ENCODE measurements at places on chromosomes 12 and 14.

DNA sequence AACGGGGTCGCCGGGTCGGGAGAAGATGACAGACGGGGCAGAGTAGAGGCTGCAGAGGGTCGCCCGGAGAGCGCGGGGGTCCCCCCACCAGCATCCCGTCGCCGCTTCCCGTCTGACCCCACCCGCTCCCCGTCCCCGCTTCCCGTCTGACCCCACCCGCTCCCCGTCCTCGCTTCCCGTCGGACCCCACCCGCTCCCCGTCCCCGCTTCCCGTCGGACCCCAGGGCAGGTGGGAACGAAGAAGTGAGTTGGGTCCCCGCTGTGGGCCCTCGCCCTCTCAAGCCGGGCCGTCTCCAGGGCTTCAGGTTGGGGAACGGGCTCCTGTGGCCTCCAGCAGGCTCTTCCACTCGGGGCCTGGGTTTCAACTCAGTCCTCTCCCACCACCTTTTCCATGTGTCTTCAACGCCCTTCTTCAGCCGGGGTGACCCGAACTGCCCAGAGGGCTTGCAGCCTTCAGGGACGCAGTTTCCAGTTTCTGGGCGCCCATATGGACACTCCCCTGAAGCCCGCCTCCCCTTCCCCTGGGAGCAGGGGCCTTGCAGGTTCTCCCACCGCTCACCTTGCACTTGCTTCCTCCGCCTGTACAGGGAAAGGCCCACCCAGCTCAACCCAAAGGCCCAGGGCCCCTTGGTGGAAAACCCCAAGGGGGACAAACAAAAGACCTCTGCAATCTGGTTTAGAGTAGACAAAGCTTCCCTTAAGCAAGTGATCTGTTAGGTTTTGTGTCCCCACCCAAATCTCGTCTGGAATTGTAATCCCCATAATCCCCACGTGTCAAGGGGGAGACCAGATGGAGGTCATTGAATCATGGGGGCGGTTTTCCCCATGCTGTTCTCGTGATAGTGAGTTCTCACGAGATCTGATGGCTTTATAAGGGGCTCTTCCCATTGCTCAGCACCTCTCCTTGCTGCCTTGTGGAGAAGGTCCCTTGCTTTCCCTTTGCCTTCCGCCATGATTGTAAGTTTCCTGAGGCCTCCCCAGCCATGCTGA, 66.5 kb downstream of the TNFAIP2 start:
- no peak for DNase-seq

DNA sequence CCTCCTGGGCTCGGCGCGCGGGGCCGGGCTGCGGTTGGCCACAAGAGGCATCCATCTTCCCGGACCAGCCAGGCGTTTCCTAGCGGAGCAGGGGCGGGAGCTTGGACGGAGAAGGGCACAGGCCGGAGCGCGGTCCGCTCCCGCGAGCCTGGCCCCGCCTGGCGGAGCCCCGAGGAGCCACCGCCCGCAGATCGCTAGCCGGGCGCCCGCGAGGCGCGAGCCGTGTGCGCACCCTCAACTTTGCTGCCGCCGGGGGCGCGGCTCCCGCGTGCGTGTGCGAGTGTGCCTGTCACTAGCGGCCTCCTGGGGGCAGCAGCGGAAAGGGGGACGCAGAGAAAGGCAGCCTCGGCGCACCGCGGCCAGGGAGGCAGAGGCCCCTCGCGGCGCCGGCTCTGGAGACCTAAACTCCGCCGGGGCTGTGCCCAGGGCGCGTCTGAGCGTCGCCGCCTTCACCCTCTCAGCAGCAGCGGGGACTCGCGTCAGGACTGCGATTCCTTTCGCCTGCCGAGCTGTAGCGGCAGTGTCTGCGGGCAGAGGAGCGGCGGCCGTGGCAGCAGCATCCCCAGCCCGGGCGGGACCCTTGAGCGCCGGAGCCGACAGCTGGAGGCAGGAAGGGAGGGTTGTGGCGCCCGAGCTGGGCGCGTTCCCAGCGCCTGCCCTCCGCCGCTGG, 644 bp upstream of the SRGAP1 start:
- peak; percentile 83 for DNase-seq

DNA sequence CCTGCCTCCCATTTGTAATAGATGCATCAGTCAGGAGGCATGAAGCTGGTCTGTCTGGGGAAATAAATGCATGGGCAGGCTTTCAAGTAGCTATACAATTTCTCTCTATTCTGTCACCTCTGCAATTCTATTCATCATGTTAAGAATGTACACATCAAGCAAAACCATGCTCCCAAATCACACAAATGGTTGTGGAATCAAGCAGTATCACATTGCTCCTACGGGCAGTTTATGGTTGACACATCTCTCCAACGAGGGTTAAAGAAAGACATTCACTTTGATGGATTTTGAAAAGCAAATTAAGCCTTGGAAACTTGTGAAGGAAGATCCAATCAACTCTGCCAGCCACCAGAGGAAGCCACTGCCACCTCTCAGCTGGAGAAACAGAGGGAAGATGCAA, 1277.4 kb upstream of the TMEM132C start:
- no peak for DNase-seq

DNA sequence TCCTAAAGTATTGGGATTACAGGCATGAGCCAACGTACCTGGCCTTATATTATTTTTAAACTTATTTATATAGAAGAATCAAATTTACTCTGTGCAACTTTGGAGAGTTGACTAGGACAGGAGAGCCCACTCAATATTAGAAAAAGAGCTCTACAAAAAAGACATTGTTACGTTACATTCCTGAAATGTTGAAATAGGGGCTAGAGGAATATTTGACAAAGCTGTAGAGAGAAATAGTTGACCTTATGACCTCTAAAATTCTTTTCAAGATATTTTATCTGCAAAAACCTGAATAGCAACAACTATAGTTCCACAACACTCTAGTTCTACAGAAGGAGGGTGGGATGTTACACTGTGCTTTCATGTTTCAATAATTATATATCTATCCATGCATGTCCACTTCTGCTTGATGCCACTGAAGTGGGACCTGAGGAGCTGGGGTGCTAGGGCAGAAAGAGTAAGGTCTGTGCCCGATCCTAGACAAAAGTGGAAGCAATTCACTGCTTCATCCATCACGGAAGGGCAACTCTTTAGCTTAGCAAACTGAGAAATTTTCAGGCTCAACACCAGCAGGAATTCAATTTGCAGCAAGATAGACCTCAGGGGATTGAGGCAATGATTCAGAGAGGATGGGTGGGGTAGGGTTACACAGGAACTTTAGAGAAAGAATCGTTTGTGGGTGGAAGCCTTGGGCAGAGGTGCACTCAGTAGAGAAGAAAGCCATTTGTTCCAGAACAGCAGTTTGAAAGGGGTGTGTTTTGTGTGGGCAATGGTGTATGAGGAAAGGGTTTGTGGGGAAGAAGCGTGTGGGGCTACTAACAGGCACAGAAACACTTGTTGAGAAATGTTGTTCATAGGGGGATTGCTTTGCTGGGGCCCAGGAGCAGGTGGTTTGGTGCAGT, 16.0 kb upstream of the RNASE10 start:
- no peak for DNase-seq

- no peak for DNase-seq
Observed at GRCh38 chr12:15862840-15863239, 19.3 kb upstream of the STRAP start.

DNA sequence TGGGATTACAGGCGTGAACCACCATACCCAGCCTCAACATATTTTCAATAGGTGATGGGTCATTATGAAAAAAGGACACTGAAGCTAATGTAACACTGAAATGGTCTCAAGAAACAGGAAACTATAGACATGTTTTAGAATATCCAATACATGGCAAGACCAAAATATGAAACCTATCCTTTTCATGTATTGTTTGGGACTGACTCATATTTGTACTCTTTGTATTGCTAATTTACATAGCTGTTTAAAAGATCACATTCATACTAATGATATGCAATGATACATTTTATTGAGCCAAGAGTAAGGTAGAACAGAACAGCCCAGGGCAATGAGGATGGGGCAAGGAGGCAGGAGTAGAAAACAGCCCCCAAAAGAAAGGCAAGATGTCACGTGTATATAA, 32.6 kb downstream of the RESF1 start:
- no peak for DNase-seq

- no peak for DNase-seq
Observed at GRCh38 chr12:53699678-53700025, 23.8 kb upstream of the ATP5MC2 start.

- no peak for DNase-seq
Observed at GRCh38 chr12:25583545-25583944, 30.5 kb upstream of the LMNTD1 start.

- no peak for DNase-seq
Observed at GRCh38 chr14:84959851-84960520, 570.0 kb upstream of the FLRT2 start.

- no peak for DNase-seq
Observed at GRCh38 chr14:68320495-68320894, 472.4 kb downstream of the ZFP36L1 start.

DNA sequence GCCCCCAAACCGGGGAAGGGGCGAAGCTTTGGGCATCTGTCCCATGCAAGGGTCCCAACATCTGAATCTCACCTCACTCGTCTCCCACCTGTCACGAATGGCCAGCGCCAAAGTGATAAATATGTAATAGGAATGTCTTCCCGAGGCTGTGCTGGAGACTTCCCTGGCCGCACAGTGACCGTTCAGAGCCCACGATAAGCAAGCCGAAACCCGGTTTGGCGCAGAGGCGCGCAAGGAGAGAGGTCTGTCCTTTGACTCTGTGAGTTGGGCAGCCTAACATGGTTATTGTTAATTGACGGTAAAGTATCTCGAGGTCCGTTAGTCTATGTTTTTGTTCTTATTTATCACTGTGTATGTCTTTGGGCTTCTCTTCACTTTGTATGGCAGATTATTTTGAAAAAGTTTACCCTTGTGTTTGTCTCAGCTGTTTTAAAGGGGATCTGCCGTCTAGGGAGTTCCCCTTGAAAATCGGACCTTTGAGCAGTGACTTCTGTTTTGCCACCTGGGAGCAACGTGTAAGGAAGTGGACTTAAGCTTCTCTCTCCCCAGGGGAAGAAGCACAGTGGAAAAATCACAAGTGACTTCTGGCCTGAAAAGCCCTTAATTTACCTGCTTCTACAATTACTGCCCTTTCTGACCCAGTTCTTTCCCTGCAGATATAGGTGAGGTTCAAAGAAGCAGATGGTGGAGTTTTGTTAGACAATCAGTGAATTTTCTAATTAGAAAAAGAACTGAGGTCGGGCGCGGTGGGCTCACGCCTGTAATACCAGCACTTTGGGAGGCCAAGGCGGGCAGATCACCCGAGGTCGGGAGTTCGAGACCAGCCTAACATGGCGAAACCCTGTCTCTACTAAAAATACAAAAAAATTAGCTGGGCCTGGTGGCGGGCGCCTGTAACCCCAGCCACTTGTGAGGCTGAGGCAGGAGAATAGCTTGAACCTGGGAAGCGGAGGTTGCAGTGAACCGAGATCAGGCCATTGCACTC, 1.1 kb upstream of the TM9SF1 start:
- DNase-seq, result no peak

DNA sequence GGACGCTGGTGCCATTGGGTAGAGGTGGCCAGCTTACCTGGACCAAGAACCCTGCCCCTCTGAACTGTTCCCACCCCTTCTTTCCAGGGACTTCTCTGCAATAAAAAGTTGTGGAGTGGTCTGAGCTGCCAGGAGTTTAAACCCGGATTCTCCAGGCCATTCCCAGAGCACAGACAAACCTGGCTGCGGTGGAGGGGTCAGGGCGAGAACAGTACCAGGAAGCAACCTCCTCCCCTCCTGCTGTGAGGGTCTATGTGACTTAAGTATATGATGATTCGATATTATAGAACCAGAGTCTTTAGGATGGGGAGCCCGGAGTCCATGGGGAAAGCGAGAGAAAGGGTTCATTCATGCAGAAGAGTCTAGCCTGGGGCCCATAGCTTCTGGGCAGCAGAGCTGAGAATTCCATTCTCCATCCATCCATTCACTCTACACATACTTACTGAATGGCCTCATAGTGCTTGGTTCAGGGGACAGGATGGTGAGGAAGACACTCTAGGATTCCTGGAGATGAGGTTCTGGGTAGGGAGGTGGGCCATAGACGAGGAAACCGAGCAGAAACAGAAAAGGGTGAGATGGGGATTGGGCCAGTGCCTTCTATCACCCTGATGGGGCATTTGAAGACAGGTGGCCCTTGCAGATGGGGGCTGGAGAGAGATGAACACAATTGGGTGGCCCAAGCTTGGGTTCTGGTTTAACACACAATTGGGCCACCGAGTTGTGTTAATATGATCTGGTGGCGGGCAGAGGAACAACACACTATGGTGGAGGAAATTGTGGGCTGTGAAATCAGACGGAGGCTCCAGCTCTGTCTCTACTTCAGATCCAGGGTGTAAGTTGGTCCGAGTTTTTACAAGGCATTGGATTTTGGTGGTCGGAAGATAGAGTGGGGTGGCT, 5.2 kb downstream of the KRT86 start:
- no peak for DNase-seq

GRCh38 chr14:77967110-77967509, 167.2 kb downstream of the ADCK1 start:
- DNase-seq, result no peak

DNA sequence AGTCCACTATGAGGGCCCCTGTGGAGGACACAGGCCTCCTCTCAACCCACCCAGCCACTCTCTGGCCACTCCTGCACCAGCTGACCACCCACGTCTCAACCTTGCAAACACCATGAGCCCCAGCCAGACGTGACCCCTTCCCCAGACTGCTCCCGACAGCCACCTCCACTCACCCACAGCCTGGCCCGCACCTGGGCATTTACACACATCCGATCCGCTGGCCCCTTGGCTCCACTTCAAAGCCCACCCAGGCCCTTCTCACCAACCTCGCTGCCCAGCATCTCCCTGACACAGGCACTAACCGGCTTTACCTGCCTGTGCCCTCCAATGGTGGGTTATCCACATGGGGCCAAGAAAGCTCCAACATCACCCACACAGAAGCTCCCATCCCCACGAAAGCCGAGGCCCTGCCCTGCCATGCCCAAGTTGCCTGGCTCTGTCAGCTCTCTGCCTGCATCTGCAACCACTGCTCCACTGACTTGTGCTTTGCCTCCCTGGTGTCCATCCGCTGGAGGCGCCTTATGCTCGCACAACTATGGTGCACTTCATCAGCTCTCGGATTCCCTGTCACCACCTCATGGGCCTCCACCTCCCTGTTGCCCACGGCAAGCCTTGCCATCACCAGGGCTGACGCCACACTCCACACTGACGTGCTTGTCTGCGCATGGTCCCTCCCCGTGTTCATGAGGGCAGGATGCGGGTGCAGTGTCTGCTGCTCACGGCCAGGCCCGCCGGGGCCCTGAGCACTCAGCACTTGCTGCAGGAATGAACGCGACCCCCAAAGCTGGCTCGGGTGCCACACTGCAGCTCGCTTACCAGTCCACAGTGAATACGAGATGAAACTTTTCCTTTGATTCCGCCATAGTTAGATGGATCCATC, 16.7 kb downstream of the P2RX2 start:
- DNase-seq, result no peak

GRCh38 chr14:75123991-75124390, 2.9 kb downstream of the NEK9 start:
- no peak for DNase-seq

DNA sequence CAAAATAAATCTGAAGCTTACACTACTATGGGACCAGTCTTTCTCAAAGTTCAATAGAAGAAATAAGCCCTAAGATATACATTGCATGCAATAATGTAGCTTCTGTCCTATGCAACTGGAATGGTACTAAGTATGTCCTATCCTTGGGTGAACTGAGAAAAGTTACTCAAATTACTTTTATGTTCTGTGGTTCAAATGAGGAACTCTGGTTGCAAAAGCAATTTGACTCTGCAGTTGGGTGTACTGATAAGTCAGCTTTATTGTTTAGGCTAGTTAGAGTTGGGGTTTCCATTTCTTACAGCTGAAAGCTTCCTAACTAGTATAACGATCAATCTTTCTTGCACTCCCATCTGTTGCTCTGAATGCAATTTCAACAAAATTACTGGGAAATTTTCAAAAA, 29.2 kb downstream of the GPR135 start:
- no peak for DNase-seq
